RKO (cell line): ENCODE measurements at places on chromosomes 11 and 22.

DNA sequence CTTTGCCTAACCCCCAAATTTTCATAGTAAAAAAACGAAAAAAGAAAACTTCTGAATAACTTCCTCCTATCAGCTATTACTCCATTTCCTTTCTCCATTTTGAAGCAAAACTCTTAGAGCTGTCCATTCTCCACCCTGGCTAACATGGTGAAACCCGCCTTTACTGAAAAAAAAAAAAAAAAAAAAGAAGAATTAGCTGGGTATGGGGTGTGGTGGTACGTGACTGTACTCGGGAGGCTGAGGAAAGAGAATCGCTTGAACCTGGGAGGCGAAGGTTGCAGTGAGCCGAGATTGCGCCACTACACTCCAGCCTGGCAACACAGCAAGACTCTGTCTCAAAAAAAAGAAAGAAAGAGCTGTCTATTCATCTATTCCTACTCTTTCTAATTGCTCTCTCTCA is 11.3 kb upstream of the NXF1 start:
- DNase-seq: no peak

GRCh38 chr22:26436903-26437515 is 7.9 kb downstream of the ASPHD2 start:
- DNase-seq: no peak

- DNase-seq: peak; percentile 29
Measured at GRCh38 chr11:74749965-74750296, 1.3 kb downstream of the RNF169 start.

- no peak for DNase-seq
Measured at GRCh38 chr11:40403321-40403720, 1056.1 kb downstream of the LRRC4C start.

DNA sequence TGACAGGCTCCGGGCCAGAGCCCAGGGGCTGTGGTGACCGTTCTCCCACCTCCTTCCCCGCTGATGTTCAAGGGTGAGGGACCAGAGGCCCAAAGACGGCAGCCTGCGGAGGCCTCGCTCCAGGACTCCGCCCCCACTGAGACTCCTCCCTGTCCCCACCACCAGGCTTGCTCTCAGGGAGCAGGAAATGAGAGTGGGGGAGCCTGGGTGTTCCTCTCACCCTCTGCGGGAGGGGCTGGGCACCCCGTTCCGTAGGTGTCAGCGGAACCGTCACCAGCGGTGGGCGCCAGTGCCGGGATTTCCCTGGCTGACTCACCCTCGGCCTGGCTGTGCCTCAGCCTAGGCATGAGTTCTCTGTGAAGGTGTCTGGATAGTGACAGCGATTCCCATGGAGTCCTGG is 15.7 kb downstream of the DAGLA start:
- peak; percentile 83 for DNase-seq

- DNase-seq: peak; percentile 83
Measured at GRCh38 chr11:69293819-69294505, at the start of gene MYEOV. MYEOV (plus strand) TSS chr11:69294155; CDS start chr11:69295355, 1,200 bp downstream.

- DNase-seq: no peak
Measured at GRCh38 chr11:120674542-120674941, 163.0 kb downstream of the GRIK4 start.

- peak; percentile 36 for DNase-seq
Measured at GRCh38 chr11:65204646-65205601, 23.2 kb downstream of the CAPN1 start.

- DNase-seq: no peak
Measured at GRCh38 chr22:19117111-19117512, 5.1 kb downstream of the DGCR2 start.

DNA sequence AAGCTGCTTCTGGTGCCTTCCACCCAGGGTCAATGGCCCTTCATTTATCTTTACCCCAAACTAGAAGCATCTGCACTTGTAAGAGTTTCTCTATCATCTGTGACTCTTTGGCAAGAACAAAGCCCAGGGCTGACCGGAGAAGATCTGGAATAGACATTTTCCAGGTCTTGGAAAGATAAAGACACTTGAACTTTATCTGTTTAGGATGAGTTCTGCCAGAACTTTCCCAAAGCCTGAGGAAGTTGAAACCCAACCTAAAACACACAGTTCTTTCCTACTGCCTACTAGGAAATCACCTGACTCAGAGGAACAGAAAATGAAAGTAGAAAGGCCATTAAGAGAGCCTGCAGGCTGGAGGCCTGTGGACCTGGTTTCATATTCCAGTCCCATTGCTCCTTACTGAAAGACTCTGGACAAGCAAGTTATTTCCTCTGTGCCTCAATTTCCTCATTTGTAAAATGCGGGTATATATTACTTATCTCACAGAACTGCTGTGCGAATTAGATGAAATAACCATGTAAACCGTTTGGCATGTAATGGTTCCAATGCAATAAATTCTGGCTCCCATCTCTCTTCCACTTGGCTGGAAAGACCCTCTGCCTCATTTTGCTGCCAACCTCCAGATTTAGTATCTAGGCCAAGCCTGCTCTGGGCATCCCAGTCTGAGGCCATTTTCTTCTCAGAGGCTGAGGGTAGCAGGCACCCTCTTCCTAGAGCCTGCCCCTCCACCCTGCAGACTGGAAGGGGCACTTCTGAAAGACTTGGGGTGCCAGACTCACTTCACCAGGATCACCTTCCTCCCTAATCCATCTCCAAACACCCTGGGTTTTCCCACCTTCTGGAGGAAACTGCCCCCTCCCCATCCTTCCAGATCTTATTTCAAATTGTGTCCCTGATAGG is 1.2 kb downstream of the UBE2L6 start:
- peak; percentile 46 for DNase-seq

DNA sequence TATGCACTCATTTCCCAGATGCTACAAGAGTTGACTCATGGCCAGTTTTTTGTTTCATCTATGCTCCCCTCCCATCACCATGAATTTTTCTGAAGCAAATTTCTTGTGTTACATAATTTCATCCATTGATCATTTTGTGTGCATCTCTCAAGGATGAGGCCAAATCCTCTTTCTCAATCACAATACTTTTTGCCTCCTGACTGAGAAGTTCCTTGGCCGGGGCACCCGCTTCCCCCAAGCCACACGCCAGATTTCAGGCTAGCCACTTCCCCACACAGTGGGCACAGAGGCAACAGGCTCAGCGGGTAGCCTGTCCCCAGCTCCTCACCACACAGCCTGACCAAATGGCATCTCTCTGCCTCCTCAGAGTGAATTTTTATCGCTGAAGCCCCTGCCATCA is 9.8 kb upstream of the DSCAML1 start:
- no peak for DNase-seq

GRCh38 chr11:68457216-68457897 is 3.2 kb upstream of the PPP6R3 start:
- DNase-seq: no peak

DNA sequence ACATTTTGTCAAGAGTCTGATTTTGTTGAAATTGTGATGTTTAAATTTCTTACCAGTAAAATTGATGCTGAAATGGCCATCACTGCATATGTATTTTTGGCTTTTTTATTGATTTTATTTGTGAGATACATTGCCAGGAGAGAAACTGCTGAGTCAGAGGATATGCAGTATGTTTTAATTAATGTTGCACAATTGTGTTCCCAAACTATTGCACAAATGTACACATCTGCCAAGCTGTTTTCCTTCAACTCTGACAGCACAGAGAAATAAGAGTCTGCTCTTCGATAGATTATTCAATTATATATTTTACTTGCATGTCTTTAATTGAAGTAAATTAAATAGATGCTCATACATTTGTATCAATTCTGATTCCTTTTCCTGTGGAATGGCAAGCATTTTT is 640.2 kb upstream of the LUZP2 start:
- DNase-seq: no peak

- no peak for DNase-seq
Measured at GRCh38 chr11:88487646-88488045, 150.1 kb upstream of the CTSC start.

DNA sequence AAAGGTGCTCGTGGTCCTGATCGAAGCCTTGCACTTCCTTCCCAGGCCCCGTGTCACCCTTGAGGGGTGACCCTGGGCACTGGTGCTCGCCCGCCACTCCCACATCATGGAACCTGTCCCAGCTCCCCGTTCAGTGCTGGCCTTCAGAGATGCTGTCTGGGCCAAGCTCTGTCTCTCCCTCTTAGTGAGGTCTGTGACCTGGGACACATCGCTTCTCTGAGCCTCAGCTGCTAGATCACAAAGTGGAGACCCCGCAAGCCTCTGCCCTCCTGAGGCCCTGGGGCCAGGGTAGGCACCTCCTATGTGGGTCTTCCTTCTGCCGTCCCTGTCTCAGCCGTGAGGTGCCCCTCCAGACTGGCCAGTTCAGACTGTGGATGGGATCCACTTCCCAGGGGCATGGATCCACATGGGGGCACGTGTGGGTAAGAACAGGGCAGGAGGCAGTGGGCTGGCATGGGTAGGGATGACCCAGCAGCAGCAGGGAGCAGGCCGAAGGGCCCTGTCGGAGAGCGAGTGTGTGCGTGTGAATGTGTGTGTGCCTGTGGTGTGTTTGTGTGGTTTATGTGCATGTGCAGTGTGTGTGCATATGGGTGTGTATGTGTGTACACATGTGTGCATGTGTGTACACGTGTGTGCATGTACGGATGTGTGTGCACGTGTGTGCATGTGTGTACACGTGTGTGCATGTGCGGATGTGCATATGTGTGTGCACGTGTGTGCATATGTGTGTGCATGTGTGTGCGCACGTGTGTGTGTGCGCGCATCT is 1073.7 kb downstream of the BRD1 start:
- no peak for DNase-seq

DNA sequence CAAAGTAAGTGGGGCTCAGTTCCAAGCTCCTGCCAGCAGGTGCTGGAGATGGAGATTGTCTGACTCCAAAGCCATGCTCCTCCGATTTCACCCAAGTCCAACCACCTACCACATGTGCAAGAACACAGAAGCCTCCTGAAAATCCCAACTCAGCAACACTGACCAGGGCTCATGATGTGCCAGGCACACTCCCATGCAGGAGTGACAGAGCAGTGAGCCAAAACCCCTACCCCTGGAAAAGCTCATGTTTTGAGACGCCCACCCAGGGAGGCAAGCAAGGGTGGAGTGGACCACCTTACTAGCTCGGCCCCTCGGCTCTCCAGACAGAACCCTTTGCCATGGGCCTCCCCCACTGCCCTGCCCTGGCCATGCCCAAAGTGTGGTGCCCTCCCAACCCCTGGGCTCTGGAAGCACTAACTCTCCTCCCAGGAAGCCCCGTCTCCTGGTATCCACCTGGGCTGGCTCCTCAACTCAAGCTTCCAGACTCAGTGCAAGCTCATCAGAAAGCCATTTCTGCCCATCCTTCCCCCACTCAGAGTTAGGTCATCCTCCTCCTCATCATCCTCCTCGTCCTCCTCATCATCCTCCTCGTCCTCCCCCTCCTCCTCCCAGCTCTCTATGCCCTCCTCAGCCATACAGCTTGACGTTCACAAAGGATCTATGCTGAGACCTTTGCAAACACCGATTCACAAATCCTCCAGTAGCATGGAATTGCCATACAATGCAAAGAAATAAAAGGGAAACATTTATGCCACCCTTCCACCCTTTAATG is 154.9 kb downstream of the MPPED1 start:
- no peak for DNase-seq

GRCh38 chr11:131899950-131900580 is 529.6 kb downstream of the NTM start:
- DNase-seq: no peak

- DNase-seq: no peak
Measured at GRCh38 chr11:72013765-72014711, 15.3 kb downstream of the IL18BP start.

DNA sequence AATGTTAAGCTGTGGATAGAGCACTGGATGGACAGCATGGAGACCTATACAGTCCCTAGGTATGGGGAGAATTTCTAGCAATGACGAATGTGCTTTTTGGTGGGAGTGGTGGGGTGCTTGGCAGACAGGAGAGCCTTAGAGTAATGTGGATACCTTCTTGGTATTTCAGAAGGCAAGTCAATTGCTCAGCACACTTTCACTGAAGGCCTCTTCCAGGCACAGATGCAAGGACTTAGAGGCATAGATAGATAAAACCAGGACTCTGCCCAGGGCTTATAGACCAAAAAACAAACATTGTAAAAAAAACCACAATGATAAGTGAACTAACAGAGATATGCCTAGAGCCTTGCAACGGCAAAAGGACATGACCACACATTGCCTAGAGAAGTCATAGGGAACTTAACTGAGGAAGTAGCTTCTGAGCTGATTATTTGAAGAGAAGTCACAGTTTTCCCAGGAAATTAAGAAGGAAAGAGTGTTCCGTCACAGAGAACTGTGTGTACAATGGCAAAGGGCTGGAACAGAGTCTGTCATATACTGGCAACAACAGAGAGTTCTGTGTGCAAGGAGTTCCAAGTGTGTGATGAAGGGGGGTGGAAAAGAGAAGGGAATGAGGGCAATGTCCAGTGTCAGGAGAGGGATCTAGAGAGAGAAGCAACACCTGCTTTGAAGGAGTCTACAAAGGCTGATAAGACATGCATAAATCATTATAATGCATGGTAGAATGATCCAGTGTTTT is 65.9 kb upstream of the PICALM start:
- no peak for DNase-seq

- peak; percentile 57 for DNase-seq
Measured at GRCh38 chr11:1574238-1574932, 2.3 kb upstream of the DUSP8 start.

DNA sequence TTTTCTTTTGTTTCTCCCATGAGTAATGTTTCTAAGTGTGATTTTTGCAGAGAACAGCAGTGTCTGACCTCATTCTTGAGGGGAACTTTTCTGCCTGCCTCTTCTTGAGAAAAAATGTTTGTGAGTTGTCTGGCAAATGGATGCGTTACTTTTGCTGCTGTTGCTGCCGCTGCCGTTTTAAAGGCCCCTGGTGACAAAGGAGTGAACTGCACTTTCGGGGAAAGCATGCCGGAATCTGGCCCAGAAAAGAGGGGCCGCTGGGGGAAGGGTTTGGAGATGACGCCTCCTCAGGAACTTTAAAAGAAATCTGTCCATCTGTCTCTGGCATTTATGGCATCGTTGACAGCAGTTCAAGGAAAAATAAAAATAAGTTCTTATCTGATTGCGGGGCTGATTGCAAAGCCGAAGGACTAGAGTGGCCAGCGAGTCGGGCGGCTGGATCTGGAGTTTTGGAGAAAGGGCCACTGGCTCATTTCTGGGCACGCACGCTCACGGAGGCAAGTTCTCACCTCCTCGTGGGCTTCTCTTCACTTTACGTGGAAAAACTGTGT is 16.5 kb downstream of the ZBTB16 start:
- DNase-seq: peak; percentile 32

GRCh38 chr22:43237280-43237679 is 50.3 kb upstream of the TTLL12 start:
- DNase-seq: no peak

DNA sequence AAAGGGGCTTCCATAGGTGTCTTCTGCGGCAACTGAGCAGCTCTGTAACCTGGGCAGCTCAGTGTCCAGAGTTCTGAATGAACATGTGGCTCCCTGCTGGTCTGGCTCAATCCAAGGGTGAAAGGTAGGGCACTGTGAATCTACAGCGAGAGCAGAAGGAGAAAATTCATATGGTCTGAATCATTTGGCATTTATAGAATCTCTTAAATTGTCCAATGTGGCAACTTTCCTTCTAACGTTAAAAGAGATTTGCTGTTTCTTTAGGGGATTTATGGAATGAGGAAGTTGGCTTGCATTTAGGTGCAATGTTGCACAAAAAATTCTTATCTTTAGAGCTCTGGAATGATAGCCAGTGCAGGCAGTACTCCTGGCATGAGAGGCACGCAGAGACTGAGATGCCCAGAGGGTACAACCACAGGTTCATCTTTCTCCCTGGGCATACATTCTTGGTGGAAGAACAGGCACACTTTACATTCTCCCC is 17.0 kb downstream of the ATXN10 start:
- no peak for DNase-seq

GRCh38 chr22:46088541-46089311 is 61.6 kb upstream of the PPARA start:
- DNase-seq: no peak

GRCh38 chr11:12800032-12800671 is 125.9 kb downstream of the TEAD1 start:
- no peak for DNase-seq

- DNase-seq: no peak
Measured at GRCh38 chr22:31488346-31488883, 1.2 kb downstream of the EIF4ENIF1 start.
